ENCODE measurements at places on chromosomes 12 and 14. TPM values are rescaled to one million over a fixed set of nuclear protein-coding genes. Genes with fewer than 3 reads are reported as not detected.

Gene PHC1
- 22.3 TPM for total RNA-seq

Gene APOF
- not detected for total RNA-seq

Gene BCL2L14
- not detected for total RNA-seq

Gene KRR1
- total RNA-seq: 33.5 TPM

Gene KRT72
- total RNA-seq: not detected

Gene CCDC196
- total RNA-seq: not detected

All from smooth muscle cell of the pulmonary artery (primary cell).